D721Med (cell line): ENCODE measurements at places on chromosomes 3 and 15.

- DNase-seq: no peak
These were observed 245.9 kb downstream of the NAALADL2 start for GRCh38 chr3:175105066-175105465.

- no peak for DNase-seq
These were observed 30.6 kb downstream of the FLNB start for GRCh38 chr3:58038675-58039292.

GRCh38 chr15:51620641-51621040, 1.9 kb downstream of the DMXL2 start:
- no peak for DNase-seq

- no peak for DNase-seq
These were observed 14.8 kb downstream of the GABRB3 start for GRCh38 chr15:26758079-26758478.

DNA sequence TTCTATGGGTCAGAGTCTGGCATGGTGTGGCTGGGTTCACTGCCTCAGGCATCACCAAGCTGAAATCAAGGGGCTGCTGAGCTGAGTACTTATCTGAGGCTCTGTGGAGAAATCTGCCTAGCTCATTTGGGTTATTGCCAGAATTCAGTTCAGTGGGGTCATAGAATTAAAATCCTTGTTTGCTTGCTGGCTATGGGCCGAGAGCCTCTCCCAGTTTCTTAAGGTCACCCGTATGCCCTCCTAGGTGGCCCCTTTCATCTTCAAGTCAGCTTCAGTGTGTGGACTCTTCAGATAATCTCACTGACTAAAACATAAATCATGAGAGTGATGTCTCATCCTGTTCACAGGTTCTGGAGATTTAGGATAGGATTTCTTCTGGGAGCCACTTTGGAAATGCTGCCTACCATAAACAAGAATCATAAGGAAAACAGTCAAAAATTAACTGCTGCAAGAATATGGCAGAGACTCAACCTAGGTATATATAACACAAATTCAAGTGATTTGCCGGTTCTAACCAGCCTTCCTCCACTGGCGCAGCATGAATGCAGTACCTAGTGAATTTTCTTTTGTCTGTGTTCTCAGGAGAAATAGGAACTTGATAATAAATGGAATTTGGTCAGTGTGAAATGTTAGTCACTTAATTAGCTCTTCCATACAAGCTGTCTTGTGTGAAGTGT, 5.3 kb downstream of the CP start:
- no peak for DNase-seq

GRCh38 chr3:44050101-44050500, 191.6 kb upstream of the TOPAZ1 start:
- no peak for DNase-seq

DNA sequence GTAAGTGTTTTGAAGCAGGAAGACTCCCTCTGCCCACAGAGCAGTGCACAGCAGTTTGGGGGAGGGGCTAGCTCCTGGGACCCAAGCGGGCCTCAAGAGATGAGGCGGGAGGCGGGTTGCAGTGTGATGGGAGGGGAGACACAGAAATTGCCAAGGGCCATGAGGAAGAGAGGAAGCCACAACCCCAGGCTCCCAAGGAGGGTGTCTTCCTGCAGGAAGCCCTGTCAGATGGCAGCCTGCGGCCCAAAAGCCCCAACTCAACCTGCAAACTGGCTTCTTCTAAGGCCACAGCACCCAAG, 7.3 kb upstream of the ISLR2 start:
- DNase-seq: no peak

DNA sequence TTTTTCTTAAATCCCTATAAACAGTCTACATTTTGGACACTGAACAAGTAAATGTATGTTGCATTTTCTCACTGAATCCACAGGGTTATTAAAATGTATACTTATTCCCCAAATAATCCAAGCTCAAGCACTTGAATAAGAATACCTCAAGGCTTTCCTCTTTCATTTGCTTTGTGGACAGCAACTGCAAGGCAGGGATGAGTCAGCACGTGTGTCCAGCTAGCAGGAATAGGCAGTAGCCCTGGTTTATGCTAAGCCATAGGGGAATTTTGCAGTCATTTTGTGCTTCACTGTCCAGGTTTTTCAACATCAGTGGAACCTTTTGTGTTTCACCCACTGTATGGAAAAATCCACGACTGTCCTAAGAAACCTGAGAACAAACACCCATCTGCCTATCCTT, 96.7 kb upstream of the KCNMB2 start:
- DNase-seq: no peak

DNA sequence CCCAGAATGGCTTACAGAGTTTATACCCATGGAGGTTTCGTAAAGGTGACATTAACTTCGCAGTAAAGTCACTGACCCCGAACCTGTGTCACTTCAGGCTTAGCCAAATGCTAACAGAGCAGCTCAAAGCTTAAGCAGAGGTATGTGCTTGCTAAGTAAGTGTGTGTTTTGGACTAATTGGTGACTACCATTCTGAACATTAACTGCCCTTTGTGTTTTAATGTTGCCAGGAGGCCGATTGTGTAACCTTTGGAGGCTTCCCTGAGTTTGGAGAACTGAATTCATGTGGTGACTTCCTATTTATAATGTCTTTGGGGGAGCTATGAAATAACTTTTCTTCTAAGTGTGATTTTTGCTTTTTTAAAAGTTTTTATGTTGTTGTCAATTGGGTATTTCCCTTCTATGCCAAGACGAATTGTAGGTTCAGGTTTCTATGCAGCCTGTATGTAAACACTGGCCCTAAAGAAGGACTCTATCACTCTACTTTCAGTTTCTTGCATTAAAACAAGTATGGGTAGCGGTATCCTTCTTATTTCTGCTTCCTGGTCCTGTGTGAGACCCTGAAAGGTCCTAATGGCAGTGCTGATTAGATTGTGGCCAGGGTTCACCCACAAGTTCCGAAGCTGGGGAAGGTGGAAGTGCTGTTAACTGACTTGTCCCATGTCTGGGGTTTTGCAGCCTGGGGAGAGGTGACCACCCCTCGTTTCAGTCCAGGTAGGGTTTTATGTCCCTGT, 86.3 kb downstream of the IGF1R start:
- DNase-seq: no peak

DNA sequence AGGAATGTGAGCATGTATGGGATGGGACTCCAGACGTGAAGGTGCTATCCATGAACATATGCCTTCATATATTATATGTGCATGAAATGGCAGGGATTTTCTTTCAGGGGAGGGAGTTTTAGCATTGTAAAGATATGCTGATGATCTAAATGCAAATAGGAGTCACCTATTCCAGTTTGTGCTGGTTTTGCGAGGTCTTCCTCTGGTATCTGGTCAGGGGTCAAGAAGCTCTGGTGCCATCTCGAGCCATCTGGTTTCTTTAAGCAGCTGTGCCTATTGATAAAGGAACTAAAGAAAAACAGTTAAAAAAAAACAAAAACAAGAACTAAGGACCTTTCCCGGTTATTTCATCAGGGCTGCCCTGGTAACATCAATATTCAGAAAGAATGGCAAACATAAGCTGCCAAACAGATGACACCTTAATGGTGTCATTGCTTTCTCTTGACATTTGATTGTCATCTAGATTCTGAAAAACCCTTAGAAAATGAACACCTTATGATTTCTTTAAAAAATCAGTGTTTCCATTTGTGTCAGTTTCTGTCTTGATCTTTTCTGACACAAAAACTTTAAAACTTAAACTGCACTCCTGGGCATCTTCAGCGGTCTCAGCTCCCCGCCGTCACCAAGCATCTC, 22.7 kb downstream of the APH1B start:
- DNase-seq: no peak

DNA sequence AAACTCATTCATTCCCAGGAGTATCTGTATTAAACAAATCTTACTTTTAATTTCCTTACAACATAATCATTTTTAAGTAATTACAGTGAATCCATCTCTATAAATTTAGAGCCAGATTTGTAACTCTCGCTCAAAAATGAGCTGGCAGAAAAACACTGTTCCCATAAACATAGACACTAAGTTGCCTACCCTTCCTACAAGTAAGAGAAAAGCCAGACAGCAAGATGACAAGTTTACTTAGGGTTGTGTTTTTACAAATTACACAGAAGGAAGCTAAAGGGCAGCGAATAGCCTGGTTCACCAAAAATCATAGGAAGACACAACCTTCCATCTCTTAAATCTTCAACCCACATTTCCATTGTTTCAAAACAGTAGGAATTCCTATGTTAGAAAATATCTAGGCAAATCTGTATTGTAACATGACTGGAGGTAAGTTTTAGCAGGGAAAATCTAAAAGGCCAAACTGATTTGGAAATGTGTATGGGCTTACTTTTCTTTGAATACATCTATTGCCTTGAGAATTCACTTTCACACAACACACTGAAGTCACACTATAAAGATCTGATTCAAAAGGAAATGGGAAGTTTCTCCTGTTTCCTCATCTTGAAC, 21.7 kb downstream of the HERC1 start:
- no peak for DNase-seq

DNA sequence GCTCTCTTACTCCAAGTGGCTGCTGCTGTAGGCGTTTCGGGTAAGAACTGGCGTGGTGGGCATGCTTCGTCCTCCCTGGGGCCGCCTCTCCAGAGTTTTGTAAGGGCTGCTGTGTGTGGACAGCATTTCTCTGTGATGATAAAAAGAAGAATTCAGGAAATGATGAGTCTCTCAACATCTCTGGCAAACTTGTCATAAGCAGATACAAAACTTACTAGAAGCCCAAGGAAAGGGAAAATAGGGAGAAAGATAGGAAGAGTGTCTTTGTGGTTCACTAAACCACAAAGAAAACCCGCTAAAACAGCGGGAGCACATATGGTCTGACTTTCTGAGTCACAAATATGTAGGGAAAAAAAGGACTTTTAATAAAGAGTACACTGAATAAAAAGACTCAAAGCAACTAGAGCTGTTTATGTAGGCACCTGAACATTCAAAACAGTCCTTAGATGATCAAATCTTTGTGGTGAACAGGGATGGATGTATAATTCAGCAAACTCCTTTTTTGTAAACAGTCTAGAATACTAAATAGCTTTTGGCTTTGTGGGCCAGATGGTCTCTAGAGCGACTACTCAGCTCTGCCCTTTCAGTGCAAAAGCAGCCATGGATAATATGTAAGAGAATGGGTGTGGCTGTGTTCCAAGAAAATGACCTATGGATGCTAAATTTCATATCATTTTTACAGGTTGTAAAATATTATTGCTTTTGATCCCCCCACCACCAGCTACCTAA, 60.4 kb upstream of the LMOD3 start:
- no peak for DNase-seq

DNA sequence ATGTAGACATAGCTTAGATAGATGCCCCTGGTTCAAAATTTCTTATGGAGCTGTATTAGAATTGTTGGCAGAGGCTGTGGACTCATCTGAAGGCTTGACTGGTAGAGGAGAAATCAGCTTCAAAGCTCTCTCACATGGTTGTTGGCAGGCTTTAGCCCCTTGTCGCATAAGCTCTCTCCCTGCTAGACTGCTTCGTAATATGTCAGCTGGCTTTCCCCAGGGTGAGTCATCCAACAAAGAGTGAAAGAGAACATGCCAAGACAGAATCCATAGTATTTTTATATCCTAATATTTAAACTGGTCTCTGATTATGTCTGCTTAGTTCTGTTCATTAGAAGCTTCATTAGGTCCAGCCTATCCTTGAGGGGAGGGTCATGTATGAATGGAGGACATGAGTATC, 427.4 kb upstream of the NAALADL2 start:
- DNase-seq: no peak

DNA sequence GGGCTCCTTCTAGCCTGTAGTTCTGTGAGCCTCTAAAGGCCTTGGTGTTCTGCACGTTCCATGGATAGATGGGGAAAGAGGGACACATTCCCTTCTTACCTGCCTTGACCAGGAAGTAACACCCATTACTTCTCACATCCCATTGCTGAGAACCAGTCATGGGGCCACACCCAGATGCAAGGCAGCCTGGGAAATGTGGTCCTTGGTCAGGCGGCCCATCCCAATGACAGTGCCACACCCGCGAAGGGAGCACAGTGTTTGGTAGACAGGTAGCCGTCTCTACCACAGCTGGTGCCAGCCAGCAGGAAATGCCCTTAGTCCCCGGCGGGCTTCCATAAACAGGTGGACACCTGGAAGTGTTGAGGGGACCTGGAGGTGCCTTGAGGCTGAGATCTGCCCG, 23.2 kb upstream of the LCTL start:
- no peak for DNase-seq

- DNase-seq: no peak
These were observed 96.3 kb downstream of the SOX2 start for GRCh38 chr3:181808053-181808452.

- no peak for DNase-seq
These were observed 9.4 kb downstream of the SELENOT start for GRCh38 chr3:150612494-150612893.

DNA sequence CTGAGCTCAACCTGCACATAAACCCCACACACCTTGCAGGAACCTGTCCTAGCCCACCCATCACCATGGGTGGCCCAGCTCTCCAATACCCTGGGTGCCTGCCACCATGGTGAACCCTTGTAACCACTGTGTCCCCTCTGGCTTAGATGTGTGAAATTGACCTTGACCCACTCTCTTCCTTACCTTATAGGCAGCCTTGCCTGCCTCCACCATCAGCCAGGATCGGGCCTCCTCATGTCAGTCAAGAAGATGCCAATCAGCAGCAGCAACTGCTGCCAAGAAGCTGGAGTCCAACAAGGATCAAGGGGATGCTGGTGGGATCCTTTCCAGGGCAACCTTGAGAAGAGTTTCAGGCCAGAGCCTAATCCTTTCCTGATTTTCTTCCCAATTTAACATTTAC, 8.8 kb upstream of the CYP11A1 start:
- DNase-seq: no peak

GRCh38 chr3:195829897-195830254, 18.1 kb upstream of the MUC4 start:
- no peak for DNase-seq

DNA sequence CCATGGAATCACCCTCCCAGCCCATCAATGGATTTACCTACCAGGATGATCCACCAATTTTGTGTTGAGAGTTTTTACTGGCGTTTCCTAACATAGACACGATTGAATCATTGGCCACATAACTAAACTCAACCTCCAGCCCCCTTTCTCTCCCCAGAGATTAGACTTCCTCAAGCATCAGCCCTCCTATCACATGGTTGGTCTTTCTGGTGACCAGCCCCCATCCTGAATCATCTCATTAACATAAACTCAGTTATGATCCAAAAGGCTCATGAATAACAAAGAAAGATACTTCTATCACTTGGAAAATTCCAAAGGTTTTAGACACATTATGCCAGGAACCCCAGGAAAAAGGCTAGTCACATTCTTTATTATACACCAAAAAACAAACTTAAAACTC, 21.2 kb downstream of the PRKAR2A start:
- DNase-seq: no peak

DNA sequence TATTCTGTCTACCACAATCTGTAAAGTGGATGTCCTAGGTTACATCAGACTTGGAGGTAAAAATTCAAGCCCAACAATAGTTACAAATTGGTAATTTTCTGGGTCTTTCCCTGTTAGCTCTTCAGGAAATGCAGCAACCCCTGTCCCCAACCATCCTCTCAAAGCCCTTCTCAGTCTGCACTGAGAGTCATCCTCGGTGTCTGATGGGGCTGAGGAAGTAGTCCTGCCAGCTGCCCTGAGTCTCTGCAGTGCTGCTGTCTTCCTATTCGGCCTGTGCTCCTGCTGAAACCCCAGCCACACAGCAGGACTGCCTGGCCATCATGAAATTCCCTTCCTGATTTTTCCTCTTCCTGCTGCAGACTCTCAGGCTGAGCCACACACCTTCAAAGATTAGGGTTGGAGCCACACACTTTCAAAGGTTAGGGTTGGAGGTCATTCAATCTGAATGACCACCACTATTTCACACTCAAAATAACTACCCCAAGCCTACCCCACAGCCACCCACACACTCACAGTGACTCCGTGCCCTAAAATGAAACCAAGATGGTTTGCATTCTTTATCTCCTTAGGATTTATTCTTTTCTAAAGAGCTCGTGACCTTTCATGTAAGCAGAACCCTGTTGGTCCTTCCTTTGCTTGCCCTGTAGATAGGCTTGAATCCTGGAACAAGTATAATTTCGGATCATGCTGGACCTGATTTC, 17.6 kb downstream of the TRIM42 start:
- DNase-seq: no peak
